ENCODE measurements at places on chromosomes 3 and 15. TPM values are rescaled to one million over a fixed set of nuclear protein-coding genes. Genes with fewer than 3 reads are reported as not detected.

Gene DUOX2
- total RNA-seq = not detected

Gene PDHB
- 63.6 TPM for total RNA-seq

Gene RASL12
- not detected for total RNA-seq

Gene PLSCR4
- 569 TPM for total RNA-seq

Gene C3orf20
- not detected for total RNA-seq

Gene MORC1
- not detected for total RNA-seq

Gene ATP10A
- under 0.01 TPM for total RNA-seq

Gene SENP2
- 18.6 TPM for total RNA-seq

Gene RFX7
- 3.7 TPM for total RNA-seq

Gene POU1F1
- total RNA-seq = not detected

Gene VEPH1
- total RNA-seq = 5.3 TPM

Gene HHLA2
- total RNA-seq = not detected

Gene AMIGO3
- not detected for total RNA-seq

Gene CPB1
- not detected for total RNA-seq

Gene BLOC1S6
- total RNA-seq = 67.4 TPM

Gene LRRC2
- under 0.01 TPM for total RNA-seq

Gene SQOR
- total RNA-seq = 142 TPM

Gene DMXL2
- 12.6 TPM for total RNA-seq

Gene CFAP20DC
- total RNA-seq = 0.77 TPM
